Right hindlimb (tissue), 1 donor: ENCODE measurements at places on chromosomes 2 and 18.

DNA sequence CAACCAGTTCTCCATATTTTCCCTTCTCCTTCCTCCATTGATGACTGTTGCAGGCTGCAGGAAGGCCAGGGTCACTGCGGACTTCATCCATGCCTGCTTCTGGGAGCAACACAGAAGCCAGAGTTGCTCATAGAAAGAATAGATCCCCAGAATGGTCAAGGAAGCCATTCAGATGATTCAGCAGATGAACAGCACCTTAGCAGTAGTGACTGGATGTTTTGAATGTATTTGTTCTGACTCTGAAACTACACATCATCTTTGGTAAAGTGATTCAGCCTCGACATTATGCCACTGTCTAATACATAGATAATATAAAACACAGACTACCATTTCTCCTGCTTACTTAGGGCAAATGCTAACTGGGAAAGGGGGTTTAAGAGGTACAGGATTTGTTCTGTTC lies 411.6 kb downstream of the RND3 start:
- DNase-seq = no peak

DNA sequence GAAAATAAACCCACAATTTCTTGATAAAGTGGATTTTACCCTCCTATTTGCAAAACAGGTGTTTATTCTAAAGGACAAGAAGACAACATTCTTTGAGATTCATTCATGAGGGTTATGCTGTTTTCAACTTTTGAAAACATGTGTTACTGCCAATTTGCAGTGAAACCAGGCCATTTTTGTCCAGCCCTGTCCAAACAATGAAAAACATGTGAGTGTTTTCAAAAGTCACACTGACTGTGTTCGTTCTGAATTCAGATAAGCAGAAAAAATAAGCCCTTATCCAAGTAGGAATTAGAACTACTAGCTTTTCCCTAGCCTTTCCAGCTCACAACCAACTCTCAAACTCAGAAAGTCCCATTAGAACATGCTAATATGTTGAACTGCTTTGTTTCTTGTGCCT lies 148.1 kb upstream of the PID1 start:
- DNase-seq = no peak

GRCh38 chr2:95377216-95378123 lies 25.0 kb upstream of the FAHD2A start:
- no peak for DNase-seq

DNA sequence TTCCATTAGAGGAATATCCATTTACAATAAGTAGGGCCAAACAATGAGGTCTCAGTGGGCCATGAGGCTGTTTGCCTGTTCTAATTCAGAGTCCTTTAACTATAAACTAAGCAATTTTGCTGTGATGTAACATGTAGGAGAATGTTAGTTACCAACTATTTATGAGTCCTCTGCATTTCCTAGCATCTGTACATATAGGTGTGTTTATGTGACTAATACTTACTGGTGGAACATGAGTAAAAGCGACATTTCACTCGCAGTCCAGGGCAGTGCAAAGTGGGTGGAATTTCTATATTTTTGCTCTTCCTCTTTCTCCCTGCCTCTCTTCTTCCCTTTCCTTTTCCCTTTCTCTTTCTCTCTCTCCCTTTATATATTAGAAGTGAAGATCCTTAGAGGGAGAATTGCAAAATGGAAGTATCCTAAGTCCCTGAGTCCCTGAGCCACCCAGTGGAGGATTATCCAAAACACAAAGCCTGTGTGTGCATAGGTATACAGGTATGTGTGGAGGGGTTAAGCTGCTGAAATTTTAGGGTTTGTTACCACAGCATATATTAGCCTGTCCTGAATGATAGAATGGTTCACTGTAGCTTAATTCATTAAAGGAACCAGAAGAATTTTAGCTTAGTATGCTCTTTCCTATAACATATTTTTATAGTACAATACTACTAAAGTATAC lies 487.0 kb upstream of the FANCL start:
- no peak for DNase-seq

GRCh38 chr2:71455741-71456569 lies 2.6 kb downstream of the DYSF start:
- no peak for DNase-seq

DNA sequence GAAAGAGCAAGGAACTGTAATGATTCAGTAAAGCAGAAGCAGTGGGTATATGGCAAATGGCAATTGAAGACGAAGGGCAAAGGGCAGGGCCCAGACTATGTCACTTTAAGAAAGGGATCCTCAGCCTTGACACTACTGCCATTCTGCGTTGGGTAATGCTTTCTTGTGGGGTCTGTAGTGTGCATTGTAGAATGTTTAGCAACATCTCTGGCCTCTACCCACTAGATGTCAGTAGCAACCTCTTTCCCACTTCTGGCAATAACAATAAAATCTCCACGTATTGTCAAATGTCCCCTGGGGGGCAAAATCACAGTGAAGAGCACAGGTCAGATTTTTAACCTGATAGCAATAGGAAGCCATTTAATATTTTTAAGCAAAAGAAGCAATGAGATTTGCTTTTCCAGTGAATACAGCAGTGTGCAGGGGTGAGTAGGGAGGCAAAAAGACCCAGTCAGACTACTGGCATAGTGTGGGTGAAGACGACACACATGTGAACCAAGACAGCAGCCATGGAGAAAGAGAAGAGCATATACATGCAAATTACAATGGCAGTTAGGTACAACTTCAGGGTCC lies 209.5 kb downstream of the DYM start:
- no peak for DNase-seq

DNA sequence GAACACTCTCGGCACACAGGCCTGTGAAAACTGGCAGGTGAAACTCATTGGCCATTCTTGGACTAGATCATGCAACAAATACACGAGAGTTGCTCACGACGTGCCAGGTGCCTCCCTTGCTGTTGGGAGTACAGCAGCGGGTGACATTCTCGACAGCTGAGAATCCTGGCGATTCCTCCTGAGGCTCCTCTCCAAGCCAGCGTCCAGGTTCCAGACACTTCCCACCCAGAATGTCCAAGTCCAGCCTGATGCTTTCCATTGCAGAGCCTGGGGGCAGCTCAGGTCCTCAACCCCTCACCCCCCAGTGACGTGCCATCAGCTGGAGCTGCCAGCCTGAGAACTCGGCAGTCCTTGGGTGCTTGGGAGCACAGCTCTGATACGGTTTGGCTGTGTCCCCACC lies 124.2 kb downstream of the PXDN start:
- no peak for DNase-seq

- DNase-seq = no peak
These were observed 1822.6 kb downstream of the SUCLG1 start for GRCh38 chr2:82636402-82637020.

DNA sequence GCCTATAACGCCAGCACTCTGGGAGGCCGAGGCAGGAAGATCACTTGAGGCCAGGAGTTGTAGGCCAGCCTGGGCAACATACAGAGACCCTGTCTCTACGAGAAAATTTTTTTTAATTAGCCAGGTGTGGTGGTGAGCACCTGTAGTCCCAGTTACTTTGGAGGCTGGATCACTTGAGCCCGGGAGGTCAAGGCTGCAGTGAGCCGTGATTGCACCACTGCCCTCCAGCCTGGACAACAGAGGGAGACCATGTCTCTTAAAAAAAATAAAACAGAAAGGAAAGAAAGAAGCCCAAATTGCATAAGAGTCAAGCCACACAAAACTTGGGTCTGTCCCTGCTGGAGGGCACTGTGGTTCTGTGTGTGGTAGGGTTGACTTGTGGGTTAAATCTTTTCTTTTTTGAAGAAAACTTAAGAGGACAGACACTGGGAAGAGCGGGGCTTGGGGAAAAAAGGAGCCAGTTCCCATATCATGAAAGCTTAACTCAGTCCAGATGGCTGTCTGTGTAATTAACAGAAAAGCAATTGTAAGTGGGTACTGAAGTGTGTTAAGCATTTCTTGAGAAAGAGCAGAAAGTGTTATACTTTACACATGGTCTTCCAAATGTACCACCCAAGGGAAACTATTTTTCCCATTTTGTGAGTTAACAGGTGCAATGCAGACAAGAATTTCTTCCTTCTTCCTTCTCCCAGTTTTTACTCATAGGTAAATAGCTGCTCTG lies 115.1 kb downstream of the ALPK2 start:
- DNase-seq = no peak

DNA sequence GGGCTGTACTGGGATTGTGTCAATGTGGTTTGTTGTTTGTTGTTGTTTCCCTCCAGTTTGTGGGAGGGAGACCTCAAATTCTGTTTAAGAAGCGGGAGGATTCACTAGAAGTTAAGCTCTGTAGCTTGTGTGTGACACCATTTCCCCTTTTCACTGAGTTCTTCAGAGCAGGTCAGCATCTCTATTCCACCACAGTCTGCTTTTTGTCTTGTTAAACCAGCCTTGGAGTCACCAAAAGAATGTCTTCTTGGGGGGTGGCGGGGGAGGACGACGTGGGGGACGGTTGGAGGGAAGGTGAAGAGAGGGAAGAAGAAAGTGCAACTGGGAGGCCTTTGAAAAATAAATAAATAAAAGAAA lies 2.3 kb upstream of the BCL11A start:
- DNase-seq = no peak

DNA sequence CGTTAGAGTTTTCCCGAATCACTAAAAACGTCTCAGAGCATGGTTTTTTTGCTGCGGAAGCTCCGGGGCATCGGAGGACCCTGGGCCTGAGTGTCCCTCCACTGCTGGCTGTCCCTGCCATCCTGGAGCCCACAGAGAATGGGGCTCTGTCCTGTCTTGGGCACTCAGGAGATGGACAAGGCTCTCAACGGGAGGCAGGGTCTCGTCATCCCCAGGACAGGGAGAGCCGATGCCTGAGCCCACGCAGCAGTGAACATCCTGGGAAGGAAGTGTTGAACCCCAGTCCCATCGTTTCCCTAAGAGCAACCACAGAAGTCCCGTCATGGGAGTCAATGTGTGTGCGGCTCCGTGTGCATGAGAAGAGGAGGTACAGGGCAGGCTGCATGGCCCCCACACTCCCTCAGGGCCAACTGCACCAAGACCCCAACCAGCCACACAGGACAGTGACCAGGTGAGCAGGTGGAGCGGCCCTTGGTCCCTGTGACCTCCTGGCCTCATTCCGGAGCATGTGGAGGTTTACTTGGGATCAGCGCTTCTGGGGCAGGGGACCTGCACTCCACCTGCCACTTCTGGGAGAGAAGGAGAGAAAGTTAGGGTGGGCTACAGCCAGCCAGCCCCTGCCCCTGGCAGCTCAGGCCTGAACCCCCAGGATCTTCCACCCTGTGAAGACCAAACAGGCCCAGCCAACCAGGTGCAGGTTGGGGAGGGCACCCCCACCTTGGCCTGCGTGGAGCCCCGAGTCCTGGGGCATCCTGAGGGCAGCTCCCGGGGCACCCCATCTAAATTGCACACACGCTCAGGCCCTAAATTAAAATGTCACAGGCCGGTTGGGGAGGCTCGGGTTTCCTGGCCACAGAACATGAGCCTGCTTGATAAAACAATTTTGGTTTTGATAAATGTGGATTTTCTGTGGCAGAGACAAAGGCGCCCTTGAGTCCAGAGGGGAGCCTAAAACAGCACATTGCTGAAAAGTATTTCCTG lies 3.1 kb upstream of the SNED1 start:
- DNase-seq = peak; percentile 17

- DNase-seq = no peak
These were observed 75.6 kb upstream of the TACR1 start for GRCh38 chr2:75274936-75275335.

GRCh38 chr2:1664698-1665097 lies 79.6 kb downstream of the PXDN start:
- DNase-seq = no peak

GRCh38 chr18:7657937-7658336 lies 90.8 kb downstream of the PTPRM start:
- no peak for DNase-seq

- DNase-seq = no peak
These were observed 8.3 kb upstream of the KANSL1L start for GRCh38 chr2:210179351-210179990.

- no peak for DNase-seq
These were observed 487.6 kb downstream of the METTL4 start for GRCh38 chr18:2083691-2084090.

DNA sequence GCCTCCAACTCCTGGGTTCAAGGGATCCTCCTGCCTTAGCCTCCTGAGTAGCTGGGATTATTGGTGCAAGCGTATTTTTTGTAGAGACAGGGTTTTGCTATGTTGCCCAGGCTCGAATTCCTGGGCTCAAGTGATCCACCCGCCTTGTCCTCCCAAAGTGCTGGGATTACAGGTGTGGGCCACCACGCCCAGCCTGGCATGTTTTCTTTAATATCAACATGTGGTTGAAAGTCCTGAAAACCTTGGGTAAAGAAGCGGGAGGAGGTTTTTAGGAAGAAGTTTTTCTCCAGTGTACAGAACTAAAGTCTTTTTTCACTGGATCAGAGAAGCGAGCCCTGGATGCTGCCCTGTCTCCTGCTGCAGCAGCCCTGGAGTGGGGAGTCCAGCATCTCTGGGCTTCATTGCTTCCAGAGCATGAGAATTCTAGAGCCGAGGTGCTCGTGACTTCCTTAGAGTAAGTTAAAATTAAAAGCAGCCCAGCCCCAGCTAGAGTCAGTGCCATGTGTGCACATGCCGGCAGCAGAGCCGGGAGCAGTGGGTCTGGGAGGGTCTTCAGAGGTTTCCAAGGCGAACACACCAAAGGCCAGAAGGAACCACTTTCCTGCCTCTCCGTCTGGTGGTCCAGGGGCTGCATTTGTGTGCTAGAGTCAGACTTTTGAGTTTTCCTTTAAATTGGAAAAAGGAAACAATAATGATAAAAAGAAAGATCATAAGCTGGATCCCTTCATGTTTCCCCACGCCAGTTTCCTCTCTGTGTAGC lies 31.2 kb downstream of the ITGB1BP1 start:
- no peak for DNase-seq

DNA sequence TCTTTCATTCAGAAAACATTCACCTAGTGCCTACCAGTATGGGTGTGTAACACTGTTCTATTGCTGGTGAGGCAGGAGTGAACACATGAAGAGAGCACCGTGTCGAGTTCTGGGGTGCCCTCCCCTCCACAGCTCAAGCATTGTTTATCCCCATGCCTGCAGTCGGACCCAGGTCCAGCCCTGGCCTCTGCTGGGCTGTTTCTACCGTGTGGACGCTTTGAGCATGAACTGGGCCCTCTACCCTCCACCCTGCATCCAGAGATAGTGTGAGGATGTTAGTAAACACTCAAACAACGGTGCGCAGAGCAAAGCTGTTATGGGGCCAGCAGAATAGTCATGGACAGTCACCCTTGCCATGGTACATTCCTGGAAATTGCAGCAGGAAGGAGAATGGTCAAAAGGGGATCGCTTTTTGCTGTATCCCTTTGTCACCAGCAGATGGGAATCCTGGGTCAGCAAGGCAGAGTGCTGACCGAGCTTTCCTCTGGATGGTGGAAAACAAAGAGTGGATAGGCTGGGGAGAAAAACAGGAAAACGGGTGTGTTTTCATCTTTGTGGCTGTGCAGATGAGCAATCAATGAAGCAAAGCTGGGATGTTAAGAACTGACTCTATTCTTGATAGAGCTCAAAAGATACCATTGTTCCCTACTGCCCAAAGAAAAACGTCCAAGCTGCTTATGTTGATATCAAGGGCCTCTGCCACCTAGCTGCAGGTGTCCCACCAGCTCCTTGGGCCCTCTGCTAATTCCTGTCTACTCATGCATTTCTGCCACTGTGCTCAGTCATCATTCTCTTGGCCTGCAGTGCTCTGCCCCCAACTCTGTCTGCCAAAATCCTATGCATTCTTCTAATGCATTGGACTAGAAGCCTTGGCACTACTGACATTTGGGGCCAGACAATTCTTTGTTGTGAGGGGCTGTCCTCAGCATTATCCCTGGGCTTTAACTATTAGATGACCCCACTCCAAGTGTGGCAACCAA lies 38.7 kb downstream of the REEP1 start:
- peak; percentile 41 for DNase-seq

GRCh38 chr2:17615147-17615546 lies 74.7 kb downstream of the VSNL1 start:
- no peak for DNase-seq
